ENCODE measurements at places on chromosomes 7 and 10. TPM values are rescaled to one million over a fixed set of nuclear protein-coding genes. Genes with fewer than 3 reads are reported as not detected.

The CCNJ gene
- total RNA-seq, result 25.1 TPM

The DRGX gene
- not detected for total RNA-seq

The NEUROG3 gene
- not detected for total RNA-seq

The CUBN gene
- total RNA-seq, result 1.5 TPM

The LSM5 gene
- 52.0 TPM for total RNA-seq

The HKDC1 gene
- total RNA-seq, result not detected

The C10orf143 gene
- total RNA-seq, result 2.9 TPM

The LFNG gene
- total RNA-seq, result 19.0 TPM

The CDHR1 gene
- 0.24 TPM for total RNA-seq

The KNDC1 gene
- 23.7 TPM for total RNA-seq

The CYP3A5 gene
- 9.2 TPM for total RNA-seq

Data from mesothelial cell of epicardium (in vitro differentiated cells).